ENCODE measurements at places on chromosomes 7 and 10. TPM values are rescaled to one million over a fixed set of nuclear protein-coding genes. Genes with fewer than 3 reads are reported as not detected.

Gene IMPDH1
- total RNA-seq: 81.7 TPM

Gene INSYN2A
- 1.7 TPM for total RNA-seq

Gene PDAP1
- total RNA-seq: 134 TPM

Gene CPN1
- total RNA-seq: not detected

Gene ZCCHC24
- total RNA-seq: 3.0 TPM

Gene RBP3
- not detected for total RNA-seq

Gene SPAG6
- not detected for total RNA-seq

Gene SPDYE1
- total RNA-seq: not detected

Gene IFRD1
- total RNA-seq: 168 TPM

Gene TFEC
- not detected for total RNA-seq

Gene ZPBP
- not detected for total RNA-seq

Gene ZNF488
- total RNA-seq: 3.3 TPM

Gene AKR1C2
- 3.8 TPM for total RNA-seq

Gene RALA
- 69.9 TPM for total RNA-seq

Gene MMP21
- total RNA-seq: not detected

Gene CALML5
- total RNA-seq: not detected

Gene AASS
- 37.0 TPM for total RNA-seq

Gene NFE2L3
- 42.1 TPM for total RNA-seq

Gene NKX1-2
- total RNA-seq: 0.59 TPM

Gene GTPBP10
- 18.7 TPM for total RNA-seq

Gene PDE1C
- 3.3 TPM for total RNA-seq

Data from glutamatergic neuron (in vitro differentiated cells).